ENCODE measurements at places on chromosomes 3 and 15. TPM values are rescaled to one million over a fixed set of nuclear protein-coding genes. Genes with fewer than 3 reads are reported as not detected.

GRCh38 chr3:169668072-169668956 lies 4.8 kb upstream of the MECOM start:
- H3K36me3 ChIP-seq, result no peaks in the 10 kb centered on the region
- peak overlapping the region; percentile 43 for H3K4me3 ChIP-seq
- H3K4me1 ChIP-seq, result peaks cover 15% of the 10 kb centered on the region
- peak overlapping the region; percentile 44 for H3K27ac ChIP-seq
- H3K27me3 ChIP-seq, result no peaks in the 10 kb centered on the region

The ZNF148 gene
- 16.5 TPM for total RNA-seq

DNA sequence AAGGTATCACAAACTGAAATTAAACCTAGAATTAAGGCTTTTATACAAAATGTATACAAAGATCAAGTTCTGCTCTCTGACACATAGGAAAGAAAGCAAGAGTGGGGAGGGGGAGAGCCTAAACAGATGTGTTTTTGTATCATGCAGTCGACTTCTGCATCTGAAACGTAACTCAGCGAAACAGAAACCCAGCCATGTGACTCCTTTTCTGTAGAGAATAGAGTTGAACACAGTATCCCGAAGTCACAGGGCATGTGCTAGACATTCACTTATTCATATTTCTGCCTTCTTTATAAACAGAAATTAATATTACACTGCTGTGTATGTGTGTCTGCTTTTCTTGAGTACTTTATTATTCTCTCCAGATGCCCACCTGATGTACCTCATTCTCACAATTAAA lies 121.0 kb downstream of the PDZRN3 start:
- H3K27ac ChIP-seq, result no peak overlapping the region
- H3K36me3 ChIP-seq, result no peaks in the 10 kb centered on the region
- no peaks in the 10 kb centered on the region for H3K27me3 ChIP-seq
- H3K4me3 ChIP-seq, result no peak overlapping the region
- H3K4me1 ChIP-seq, result peaks cover 34% of the 10 kb centered on the region

The SNX22 gene
- not detected for total RNA-seq

DNA sequence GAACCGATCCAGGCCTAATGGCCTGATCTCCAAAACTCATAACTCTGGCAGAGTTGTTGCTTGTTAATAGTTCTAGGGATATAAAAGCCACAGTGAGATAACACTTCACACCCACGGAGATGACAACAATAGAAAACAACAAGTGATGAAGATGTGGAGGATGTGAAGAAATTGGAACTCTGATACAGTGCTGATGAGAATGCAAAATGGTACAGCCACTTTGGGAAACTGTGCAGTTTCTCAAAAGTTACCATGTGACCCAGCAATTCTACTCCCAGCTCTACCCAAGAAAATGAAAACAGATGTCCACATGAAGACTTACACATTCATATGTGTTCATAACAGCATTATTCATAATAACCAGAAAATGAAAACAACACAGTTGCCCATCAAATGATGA lies 3.8 kb downstream of the CMTM7 start:
- H3K4me3 ChIP-seq, result no peak overlapping the region
- H3K27me3 ChIP-seq, result no peaks in the 10 kb centered on the region
- DNase-seq, result no peak
- H3K4me1 ChIP-seq, result no peaks in the 10 kb centered on the region
- no peaks in the 10 kb centered on the region for H3K36me3 ChIP-seq
- no peak overlapping the region for H3K27ac ChIP-seq

GRCh38 chr15:89903858-89904130 lies 9.0 kb downstream of the ARPIN start:
- H3K27me3 ChIP-seq, result no peaks in the 10 kb centered on the region
- no peak overlapping the region for H3K4me3 ChIP-seq
- no peak for DNase-seq
- no peaks in the 10 kb centered on the region for H3K4me1 ChIP-seq

The LARP6 gene
- total RNA-seq, result 50.6 TPM

DNA sequence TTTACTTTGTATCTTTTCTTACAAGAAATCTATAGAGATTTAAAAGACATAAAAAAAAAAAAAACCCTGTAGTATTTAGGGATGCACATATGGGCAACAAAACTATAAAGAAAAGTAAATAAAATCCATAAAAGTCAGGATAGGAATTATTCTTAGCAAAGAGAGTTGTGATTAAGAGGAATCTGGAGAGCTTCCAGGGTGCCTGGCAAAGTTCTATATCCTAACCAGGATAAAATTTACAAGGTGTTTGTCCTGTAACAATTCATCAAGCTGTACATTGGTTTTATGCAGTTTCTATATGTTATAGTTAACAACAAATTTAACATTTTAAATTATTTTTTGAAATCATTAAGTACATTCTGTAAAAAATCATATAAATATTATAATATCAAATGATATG lies 7.9 kb downstream of the SECISBP2L start:
- no peak overlapping the region for H3K4me3 ChIP-seq
- H3K27me3 ChIP-seq, result no peaks in the 10 kb centered on the region
- DNase-seq, result no peak
- peaks cover 61% of the 10 kb centered on the region for H3K4me1 ChIP-seq
- no peak overlapping the region for H3K27ac ChIP-seq

DNA sequence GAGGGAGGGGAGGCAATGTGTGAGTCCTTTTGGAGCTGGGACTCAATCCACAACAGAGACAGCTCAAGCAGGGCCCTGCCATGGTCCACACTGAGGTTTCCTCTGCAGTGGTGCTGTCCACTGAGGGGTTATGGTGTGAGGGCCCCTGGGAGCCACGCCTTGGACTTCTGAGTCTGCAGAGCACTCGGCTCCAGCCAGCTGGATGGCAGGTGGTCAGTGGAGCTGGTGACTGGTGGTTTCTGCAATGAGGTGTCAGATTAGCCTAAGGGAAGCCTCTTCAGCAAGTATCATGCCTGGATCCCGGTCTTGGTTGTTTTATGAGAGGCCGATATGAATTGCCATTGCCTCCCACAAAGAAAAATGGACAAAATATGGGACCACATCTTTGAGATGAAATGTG lies 21.7 kb downstream of the LSM3 start:
- DNase-seq, result no peak
- H3K4me1 ChIP-seq, result peaks cover 27% of the 10 kb centered on the region
- H3K4me3 ChIP-seq, result no peak overlapping the region
- H3K27ac ChIP-seq, result no peak overlapping the region
- H3K36me3 ChIP-seq, result no peaks in the 10 kb centered on the region

The RFC4 gene
- 8.3 TPM for total RNA-seq

GRCh38 chr15:79682285-79682684 lies 214.5 kb downstream of the MTHFS start:
- H3K4me1 ChIP-seq, result no peaks in the 10 kb centered on the region
- no peak overlapping the region for H3K27ac ChIP-seq
- no peak for DNase-seq
- H3K4me3 ChIP-seq, result no peak overlapping the region
- no peaks in the 10 kb centered on the region for H3K36me3 ChIP-seq
- no peaks in the 10 kb centered on the region for H3K27me3 ChIP-seq

DNA sequence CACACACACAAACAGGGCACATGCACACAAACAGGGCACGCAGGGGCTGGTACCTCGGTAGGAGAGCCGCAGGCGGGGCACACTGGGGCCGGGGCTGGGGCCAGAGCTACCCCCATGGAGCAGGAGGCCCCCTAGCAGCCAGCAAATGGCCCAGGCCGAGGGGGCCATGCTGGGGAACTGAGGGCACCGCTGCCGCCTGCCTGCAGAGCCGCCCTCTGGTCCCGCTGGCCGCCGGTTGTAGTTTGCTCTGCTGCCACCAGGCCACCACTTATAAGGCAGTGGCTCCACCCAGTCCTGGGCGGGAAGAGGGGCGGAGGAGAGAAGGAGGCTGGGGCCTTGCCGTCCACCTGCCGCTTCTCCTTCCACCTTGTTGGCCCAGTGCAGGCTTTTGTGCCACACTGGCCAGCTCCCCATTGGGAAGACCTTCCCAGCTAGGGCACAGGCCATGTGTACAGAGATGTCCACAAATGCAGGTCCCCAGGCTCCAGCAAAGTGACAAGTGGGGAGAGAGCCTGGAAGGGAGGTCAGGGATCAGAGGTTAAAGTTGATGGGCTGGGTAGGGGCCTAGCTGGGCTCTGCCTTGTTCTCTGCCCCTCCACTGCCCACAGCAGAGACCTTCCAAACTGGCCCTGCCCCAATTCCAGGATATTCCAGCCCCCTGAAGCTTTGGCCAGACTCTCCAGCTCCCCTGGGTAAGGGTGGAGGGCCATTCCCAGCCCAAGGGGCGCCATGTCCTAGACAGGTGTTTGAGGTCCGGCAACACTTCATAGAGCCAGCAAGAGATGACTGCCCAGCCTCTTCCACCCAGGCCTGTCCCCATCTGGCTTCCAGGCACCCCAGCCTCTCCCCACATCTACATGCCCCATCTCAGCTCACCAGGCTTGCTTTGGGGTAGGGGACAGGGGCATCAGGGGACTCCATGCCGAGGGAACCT lies at the start of gene SEMA3G:
Gene SEMA3G, minus strand, starts transcription at position 244 of the 934 bp plus-strand sequence. Its CDS starts 76 bp downstream, at position 168.
- H3K36me3 ChIP-seq, result no peaks in the 10 kb centered on the region
- H3K4me1 ChIP-seq, result no peaks in the 10 kb centered on the region
- no peak for DNase-seq
- H3K27ac ChIP-seq, result no peak within 1 kb of the TSS

The ONECUT1 gene
- total RNA-seq, result not detected

DNA sequence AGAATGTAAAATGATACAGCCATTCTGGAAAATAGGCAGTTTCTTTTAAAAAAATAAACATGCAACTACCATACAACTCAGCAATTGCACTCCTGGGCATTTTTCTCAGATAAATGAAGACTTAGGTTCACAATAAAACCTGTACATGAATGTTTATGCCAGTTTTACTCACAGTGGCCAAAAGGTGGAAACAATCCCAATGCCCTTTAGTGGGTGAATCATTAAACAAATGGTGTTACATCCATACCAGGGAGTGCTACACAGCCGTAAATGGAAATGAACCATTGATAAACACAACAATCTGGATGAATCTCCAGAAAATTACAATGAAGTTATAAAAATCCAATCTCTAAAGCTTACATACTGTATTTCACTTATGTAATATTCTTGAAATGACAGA lies 140.3 kb downstream of the ADAMTSL3 start:
- no peaks in the 10 kb centered on the region for H3K4me1 ChIP-seq
- no peaks in the 10 kb centered on the region for H3K36me3 ChIP-seq
- H3K27me3 ChIP-seq, result no peaks in the 10 kb centered on the region
- H3K27ac ChIP-seq, result no peak overlapping the region

The TERC gene
- 204 TPM for total RNA-seq

DNA sequence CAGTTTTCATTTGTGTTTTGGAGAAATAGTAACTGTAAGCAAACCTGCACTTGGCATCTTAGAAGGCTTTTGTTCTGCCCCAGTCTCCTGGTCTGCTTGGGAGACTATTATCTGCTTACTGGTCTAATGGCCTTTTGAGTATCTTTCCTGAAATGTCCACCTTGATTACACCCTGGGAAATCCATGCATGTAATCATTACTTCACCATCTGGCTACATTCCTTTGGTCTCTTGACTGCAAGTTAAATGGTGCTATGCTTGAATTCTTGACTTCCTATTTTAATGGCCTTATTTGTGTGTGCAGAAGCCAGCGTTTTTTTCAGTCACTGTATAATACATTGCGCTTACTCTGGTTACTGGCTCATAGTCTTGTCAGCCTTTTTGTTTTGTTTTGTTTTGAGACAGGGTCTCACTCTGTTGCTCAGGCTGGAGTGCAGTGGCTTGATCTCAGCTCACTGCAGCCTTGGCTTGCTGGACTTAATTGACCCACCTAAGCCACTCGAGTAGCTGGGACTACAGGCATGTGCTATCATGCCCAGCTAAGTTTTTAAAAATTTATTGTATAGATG lies 30.0 kb downstream of the CHD2 start:
- H3K27ac ChIP-seq, result peak overlapping the region; percentile 13

The CILP gene
- total RNA-seq, result 129 TPM

- H3K36me3 ChIP-seq, result no peaks in the 10 kb centered on the region
- H3K27ac ChIP-seq, result no peak overlapping the region
- H3K27me3 ChIP-seq, result no peaks in the 10 kb centered on the region
- no peaks in the 10 kb centered on the region for H3K4me1 ChIP-seq
- no peak for DNase-seq
Observed at GRCh38 chr3:190306513-190307163, 15.6 kb downstream of the CLDN1 start.

GRCh38 chr3:173986861-173987410 lies 589.4 kb downstream of the NLGN1 start:
- DNase-seq, result no peak
- no peaks in the 10 kb centered on the region for H3K4me1 ChIP-seq
- no peak overlapping the region for H3K27ac ChIP-seq
- no peak overlapping the region for H3K4me3 ChIP-seq
- no peaks in the 10 kb centered on the region for H3K36me3 ChIP-seq

- no peak overlapping the region for H3K27ac ChIP-seq
- no peaks in the 10 kb centered on the region for H3K4me1 ChIP-seq
- no peak for DNase-seq
Observed at GRCh38 chr3:129746629-129747028, 140.2 kb upstream of the PLXND1 start.

The CLDN16 gene
- total RNA-seq, result 0.49 TPM

The PLCL2 gene
- 5.6 TPM for total RNA-seq

The CIB1 gene
- 42.7 TPM for total RNA-seq

The VEPH1 gene
- total RNA-seq, result 2.7 TPM

The MOBP gene
- not detected for total RNA-seq

The SNURF gene
- total RNA-seq, result 10.3 TPM

GRCh38 chr3:49914906-49915305 lies 11.2 kb upstream of the MST1R start:
- H3K27ac ChIP-seq, result no peak overlapping the region
- peaks cover 11% of the 10 kb centered on the region for H3K36me3 ChIP-seq
- no peak overlapping the region for H3K4me3 ChIP-seq
- no peaks in the 10 kb centered on the region for H3K27me3 ChIP-seq

DNA sequence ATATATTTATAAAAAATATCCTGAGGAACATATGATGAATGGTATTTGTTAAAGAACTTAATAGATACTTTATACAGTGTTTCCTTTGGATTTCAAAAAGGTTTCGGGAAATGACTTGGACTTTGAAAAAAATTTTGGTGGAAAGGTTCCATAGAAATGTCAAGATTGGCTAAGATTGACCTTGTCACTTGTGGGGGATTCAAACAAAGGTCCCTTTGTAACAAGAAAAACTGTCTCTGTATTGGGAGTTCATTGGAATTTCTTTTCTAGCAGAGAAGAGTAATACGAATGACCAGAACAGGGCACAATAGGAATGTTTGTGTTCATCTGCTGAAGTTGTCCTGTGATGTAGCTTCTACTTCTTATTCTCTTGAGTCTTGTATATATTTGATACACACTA lies 43.2 kb downstream of the ARHGEF26 start:
- no peaks in the 10 kb centered on the region for H3K27me3 ChIP-seq
- no peak overlapping the region for H3K4me3 ChIP-seq
- H3K27ac ChIP-seq, result no peak overlapping the region
- peaks cover 10% of the 10 kb centered on the region for H3K4me1 ChIP-seq
- H3K36me3 ChIP-seq, result no peaks in the 10 kb centered on the region
- DNase-seq, result no peak

DNA sequence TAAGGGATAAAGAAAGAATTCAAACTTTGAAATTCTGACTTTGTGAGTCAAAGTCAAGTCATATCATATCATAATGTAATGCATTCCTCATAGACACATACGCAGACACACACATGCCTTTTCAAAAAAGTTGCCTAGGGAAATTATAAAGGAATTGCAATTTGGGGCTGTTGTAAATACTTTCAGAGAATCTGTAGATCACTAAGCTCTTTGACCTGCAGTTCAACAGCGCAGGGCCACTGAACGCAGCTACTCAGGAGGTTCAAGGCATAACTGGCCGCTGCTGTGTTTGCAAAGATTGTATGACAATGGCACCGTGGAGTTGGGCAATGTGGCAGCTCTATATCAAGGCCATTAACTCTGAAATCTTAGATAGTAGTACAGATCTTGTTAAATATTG lies 188.4 kb upstream of the THRB start:
- H3K27me3 ChIP-seq, result no peaks in the 10 kb centered on the region
- DNase-seq, result no peak
- no peak overlapping the region for H3K4me3 ChIP-seq
- no peak overlapping the region for H3K27ac ChIP-seq

The ANKRD63 gene
- total RNA-seq, result not detected

The CCDC191 gene
- total RNA-seq, result 8.6 TPM
